ENCODE measurements at places on chromosomes 6 and 20.

DNA sequence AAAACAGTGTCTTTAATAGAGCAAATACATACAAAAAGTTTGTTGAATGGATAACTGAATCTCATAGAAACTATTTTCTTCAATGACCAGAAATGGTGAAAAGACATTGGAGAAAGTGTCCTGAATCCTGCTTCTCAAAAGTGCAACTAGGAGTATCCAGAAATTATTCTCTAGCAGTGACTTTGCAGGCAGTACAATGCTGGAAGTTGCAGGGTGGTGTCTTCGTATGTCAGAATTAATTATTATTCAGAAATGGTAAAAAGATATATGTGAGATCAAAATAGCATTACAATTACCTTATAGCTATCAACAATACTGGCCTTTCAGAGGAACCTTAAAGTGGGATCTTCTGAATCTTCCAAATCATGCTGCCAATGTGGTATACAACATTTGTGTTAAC is 10.0 kb downstream of the FRK start:
- DNase-seq = no peak

GRCh38 chr20:1877609-1878200 is 17.5 kb upstream of the SIRPA start:
- DNase-seq = no peak

DNA sequence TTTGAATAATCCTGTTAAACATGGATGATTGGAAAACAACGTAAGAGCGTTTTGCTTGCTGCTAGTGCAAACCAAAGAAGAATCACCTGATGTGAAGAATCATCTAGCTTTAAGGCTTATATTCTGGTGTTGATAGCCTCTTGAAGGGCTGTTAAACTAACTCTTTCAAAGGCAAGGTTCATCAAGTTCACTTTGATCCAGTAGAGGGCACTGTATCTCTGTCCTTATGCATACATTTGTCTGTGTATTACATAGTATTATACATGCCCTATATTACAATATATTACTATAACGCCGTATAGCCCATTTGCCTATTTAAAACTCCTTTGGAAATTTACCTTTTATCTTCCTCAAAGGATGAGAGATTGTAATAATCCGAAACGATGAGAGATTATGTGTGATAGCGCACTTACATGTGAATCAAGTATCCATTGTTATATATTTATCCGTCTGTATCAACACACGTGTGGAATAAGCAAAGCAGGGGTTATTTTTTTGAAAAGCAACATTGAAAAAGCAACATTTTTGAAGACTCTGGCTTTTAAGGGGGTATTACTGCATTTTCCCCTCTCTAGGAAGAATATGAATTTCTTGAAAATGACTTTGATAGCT is 50.8 kb upstream of the NRN1 start:
- no peak for DNase-seq

GRCh38 chr6:17768881-17769280 is 62.2 kb upstream of the NUP153 start:
- no peak for DNase-seq

DNA sequence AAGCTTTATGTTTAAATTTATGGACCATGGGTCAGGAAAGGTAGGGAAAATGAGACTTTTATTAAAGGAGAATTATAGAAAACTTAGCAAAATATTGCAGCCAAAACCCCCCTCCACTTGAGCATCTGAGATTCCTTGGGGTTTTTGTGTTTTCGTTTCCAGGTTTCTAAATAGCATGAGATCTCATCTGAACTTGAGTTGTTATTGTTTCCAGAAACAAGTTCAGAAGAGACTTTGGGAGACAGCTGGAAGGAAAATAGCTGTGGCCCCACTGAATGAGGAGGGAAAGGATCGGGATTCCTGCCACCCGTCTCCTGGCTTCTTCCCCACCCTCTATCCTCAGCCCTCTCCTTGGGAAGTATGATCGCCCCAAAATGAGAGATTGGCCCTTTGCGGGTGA is 75.5 kb downstream of the TBC1D7 start:
- peak; percentile 50 for DNase-seq

DNA sequence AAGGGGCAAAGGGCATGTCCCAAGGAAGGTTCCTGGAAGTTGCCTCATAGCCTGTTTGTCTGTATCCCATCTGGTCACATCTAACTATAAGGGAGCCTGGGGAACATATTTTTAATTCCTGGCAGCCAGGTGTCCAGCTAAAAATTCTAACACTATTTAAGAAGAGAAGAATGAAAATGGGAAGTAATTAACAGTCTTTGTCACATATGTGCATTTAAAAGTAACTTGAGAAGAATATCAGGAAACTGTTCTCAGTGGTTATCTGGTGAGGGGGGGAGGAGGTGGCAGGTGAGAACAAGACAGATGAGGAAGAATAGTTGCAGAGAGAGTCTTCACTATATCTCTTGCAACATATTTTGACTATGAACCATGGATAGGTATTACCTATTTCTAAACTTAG is 75.5 kb upstream of the ELOVL5 start:
- no peak for DNase-seq

- no peak for DNase-seq
Observed at GRCh38 chr20:3247638-3248037, 8.6 kb upstream of the SLC4A11 start.

DNA sequence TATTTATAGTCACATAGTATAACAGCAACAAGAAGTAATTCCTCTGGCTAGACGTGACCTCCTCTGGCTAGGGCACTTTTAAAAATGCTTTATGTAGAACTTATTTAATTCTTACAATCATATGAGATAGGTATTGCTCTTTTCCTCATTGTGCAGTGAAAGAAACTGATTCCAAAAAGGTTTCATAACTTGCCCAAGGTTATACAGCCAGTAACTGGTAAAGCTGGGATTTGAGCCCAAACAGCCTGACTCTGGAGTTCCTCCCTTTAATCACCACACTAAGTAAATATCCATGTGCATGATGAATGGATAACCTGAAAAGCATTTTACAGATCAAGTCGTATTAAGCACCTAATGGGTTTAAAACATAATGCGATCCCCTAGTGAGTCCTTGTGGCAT is 214.6 kb downstream of the PRL start:
- DNase-seq = no peak

GRCh38 chr6:73030257-73030656 is 195.0 kb downstream of the KHDC1L start:
- DNase-seq = no peak

GRCh38 chr6:170266061-170266825 is 24.6 kb downstream of the DLL1 start:
- DNase-seq = no peak

- DNase-seq = no peak
Observed at GRCh38 chr20:9627219-9627618, 112.8 kb downstream of the LAMP5 start.

DNA sequence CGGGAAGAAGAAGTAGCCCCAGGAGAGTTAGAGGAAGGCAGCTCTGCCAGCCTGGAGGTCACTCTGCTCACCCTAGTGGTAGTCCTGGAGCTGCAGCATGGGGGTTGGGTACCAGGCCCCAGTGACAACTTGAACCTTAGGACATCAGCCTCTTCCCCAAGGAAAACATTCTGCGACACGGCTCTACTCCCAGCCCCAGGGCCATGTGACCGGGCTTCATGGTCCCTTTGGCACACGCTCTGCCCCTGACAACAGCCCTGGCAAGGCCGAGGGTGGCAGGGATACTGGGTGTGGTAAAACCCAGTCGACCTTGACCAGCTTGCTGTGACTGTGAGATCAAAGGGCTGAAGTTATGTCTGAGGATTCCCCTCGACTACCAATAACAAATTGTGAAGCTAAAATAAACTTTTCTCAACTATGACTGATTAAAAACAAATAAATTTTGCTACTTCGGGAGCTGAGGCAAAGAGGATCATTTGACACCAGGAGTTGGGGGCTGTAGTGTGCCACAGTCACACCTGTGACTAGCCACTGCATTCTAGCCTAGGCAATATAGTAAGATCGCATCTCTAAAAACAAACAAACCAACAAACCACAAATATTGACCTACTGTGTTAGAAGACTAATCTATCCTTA is 24.4 kb upstream of the ARID1B start:
- DNase-seq = no peak

DNA sequence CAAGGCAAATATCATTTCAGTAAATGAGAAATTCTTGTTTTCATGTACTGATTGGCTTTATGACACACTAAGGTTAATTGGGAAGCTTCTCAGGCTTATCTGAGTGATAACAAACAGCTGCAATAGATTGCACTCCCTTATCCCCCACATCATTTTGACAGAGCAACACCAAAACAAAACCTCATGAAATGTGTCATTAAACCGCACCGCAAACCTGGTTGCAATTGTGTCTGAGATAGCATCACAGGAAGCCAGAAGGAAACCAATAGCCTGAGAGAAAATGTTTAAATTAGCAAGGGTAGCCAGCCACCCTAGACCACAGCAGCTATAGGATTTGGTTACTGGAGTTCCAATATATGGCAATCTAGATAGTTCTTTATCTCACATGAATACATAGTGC is 31.6 kb upstream of the LAMA4 start:
- DNase-seq = no peak
